ENCODE measurements at places on chromosomes 3 and 15.

DNA sequence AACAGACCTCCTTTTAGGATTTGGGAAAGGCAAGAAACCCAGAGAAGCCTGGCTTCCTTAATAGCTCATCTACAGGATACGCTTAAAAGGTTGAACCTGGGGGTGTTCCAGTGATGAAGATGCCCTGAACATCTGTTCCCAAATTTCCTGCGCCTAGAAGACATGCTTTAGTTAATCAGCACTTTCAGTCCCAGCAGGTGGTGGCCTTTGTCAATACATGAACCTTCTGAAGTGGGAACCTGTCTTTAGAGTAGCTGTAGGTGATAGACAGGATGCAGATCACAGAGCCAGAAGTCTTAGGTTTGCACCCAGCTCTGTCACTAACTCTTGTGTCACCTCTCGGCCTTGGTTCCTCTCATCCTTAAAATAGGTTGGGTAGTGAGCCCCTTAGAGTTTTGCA lies 149.7 kb upstream of the SYNPR start:
- no peak for DNase-seq

GRCh38 chr3:157938154-157938779 lies 168.0 kb downstream of the SHOX2 start:
- DNase-seq: no peak

- DNase-seq: no peak
Measured at GRCh38 chr15:51533672-51534398, 88.7 kb downstream of the DMXL2 start.

DNA sequence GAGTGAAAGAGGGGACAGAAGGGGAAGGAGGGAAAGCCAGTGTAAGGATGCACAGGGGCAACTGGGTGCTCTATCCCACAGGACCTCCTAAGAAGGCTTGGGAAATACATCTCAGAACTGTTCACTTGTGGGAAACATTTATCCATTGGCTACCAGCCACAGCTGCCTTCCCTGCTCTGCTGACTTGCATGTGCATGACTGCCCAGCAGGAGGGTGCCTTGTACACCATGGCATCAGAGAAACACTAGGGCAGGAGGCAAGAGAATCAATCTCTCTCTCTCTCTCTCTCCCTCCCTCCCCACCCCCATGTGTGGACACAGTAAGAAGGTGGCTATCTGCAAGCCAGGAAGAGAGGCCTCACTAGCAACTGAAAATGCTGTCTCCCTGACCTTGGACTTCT lies 62.9 kb upstream of the ZBTB38 start:
- no peak for DNase-seq

GRCh38 chr3:195895861-195896360 lies 12.4 kb downstream of the TNK2 start:
- DNase-seq: peak; percentile 43

DNA sequence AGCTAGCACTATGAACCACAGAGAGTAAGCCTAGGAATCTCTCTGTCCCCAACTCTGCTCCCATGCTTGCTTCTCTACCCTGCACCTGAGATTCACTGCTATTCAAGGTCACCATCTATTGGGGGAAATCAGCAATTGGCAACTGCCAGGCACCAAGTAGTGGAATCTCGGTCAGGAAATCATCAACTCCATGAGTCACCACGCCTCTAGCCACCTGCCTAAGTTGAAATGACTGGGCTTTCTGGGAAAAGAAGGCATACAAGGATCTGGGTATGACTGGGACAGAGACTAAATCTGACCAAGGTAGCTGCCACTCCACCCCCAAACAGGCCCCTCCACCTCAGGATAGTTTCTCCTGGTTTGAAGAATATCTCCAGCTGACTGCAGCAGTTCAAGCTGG lies 464.1 kb upstream of the CBLB start:
- DNase-seq: no peak

GRCh38 chr3:57791245-57791644 lies 35.1 kb downstream of the SLMAP start:
- no peak for DNase-seq

DNA sequence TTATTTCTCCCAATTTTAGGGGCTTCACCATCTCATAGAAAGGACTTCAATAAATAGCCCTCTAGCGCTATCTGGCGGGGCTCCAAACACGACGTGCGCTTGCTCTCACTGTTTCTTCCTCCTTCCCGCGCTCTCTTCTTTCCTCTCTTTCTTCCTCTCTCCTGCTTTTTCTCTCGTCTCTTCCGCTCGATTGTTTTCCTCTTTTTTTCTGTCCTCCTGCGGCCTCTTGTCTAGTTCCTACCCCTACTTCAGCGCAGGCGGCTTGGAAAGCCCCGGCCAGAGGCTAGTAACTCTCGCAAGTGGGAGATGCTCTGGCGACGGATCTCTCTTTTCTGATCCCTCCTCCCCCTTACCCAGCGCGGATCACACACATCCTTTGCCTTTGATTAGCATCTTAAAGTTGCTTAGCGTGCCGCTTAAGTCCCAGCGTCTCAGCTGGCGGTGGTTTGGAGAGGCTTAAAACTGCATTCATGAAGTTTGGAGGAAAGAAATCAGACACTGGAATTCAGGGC lies 6.2 kb upstream of the MEIS2 start:
- DNase-seq: no peak

- DNase-seq: no peak
Measured at GRCh38 chr15:63287109-63287508, 9.7 kb downstream of the APH1B start.

- DNase-seq: no peak
Measured at GRCh38 chr3:103203441-103203840, 768.6 kb downstream of the ZPLD1 start.

DNA sequence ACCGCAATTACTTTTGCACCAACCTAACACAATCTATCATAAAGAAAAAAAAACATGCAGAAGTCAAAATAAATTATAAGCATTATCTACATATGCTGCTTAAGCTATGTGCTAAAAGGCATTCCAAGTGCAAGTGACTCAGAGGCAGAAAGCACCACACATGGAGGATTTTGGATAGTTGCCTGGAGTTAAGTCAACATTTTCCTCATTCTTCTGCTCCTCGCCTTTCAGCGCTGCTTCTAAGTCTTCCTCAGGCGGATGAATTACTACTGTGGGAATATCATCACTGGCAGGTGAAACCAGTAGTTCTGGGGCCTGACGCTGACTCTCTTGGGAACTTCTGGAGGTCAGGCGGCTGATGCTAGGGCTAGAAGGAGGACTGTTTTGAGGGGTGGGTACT lies 53.1 kb downstream of the SLC4A7 start:
- DNase-seq: no peak

DNA sequence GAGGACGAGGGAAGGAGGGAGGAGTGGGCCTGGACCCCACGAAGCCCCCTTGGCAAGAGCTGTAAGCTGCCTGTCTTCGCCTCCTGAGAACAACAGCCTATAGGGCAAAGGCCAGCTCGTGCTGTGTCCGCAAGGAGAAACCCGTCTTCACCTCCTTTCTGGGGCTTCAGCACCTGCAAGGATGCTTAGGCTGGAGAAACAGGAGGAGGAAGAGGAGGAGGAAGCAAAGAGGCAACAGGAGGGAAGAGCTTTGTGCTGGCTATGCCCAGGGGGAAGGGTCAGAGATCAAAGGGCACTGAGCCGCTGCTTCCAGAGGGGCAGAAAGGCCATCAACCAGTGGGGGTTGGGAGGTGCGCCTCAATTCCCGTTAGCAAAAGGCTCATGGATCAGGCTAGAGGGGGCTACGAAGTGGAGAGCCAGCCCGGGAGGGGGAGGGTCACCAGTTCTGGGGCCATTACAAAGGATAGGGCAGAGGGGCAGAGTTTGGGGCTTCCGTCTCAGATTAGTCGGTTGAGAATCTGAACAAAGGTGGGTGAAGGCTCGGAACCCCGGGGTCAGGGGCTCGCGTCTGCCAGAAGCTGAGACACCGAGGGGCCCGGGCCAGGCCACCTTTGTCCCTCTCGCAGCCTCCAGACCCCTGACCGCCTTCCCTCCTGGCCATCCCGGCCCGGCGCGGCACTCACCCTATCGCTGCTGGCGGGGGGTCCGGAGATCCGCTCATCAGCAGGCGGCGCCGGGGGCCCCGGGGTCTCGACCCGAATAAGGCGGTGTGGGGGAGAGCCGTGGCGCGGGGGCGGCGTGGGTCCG lies 792 bp downstream of the SHF start:
- no peak for DNase-seq

- no peak for DNase-seq
Measured at GRCh38 chr15:72220687-72221086, 10.3 kb downstream of the PKM start.

DNA sequence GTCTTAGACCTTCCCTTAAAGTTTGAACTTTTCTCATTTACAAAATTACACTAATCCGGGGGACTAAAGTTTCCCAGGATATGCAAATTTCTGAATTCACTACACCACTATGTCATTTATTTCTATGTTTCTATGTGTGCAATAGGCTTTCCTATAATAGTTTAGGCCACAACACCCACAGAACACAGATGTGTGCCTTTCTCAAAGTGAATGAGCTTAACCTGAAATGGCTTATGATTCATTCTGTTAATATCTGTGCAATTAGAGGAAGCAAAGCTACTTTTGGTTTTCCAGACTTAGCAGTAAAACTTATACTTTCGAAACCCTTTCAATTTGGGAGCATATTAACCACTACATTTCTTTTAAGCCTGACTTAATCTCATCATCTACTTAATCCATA lies 748.1 kb downstream of the GBE1 start:
- DNase-seq: no peak

DNA sequence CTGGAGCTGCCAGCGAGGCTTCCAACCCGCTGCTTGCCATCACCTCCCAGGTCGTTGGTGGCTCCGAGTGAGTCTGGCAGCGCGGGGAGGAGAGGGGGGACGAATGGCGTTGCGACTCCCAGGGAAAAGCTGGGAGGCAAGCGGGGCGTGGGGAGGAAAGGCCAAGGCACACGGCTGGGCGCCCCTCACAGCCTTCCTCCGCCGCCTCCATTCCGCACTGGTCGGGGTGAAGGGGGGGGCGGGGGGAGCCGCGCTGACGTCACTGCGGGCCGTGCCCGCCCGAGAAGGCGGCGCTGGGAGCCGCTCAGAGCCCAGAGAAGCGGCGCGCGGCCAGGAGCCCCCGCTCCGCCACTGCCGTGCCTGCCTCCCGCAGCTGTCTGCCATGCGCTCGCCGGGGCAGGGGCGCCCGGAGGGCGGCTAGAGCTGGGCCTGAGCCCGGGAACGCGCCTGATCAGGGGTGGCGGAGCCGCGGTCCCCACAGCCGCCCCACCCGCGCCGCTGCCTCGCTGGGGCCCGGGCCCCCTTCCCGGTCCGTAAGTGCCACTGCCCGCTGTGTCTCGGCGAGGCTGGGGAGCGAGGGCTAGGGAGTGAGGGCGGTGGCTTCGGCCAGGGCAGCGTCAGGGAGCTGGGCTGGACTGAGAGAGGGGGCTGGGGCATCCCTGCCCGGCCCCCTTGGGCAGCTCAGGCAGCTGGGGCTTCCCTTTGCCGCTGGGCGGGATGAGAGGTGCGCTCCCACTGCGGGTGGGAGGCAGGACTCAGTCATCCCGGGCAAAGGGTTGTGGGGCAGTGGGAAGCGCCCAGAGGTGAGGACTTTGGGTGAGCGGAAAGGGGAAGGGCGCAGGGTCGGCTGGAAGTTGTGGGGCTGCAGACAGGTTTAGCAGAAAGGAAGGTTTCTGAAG lies 27.8 kb upstream of the POLG start:
- peak; percentile 31 for DNase-seq

DNA sequence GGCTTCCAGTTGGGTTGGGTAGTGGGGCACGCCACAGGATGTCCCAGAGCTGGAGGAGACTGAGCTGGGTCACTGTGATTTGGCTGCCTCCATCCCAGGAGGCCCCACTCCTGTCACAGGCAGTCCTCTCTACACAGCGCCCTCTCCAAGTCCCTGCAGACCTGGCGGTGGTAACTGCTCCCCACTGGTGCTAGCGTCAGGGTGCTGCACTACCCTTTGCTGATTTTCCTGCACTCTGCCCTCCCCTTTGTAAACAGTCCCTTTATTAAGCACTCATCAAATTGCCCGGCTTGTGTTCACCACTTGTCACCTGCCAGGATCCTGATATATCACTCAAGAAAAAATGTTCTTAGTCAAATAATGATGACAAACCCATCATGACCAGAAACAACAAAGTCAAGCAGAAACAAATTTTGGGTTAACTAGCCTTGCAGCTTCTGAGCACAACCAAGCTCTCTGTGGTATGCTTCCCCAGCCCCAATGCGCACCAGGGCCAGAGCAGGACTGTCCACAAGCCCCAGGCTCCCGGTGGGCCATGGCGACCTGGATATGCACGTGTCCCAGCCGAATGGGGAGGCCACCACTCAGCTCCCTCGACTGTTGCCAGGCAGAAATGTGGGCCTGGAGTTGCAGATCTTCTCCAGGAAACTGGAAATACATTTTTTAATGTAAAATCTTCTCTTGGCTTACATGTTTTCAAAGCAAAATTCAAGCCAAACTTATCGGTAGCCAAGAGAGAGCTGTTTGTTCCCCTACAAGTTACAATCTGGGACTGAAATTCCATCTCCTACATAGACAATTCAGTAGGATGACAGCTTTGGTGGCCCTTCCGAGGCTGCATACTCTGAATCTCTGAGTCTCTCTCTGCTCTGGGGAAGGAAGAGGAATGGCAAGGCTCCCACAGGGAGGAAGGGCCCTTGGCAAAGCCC lies 24.5 kb downstream of the MEGF11 start:
- DNase-seq: no peak

- DNase-seq: no peak
Measured at GRCh38 chr3:187031934-187032333, 101.6 kb downstream of the ST6GAL1 start.

GRCh38 chr3:195849322-195850074 lies 37.8 kb upstream of the MUC4 start:
- no peak for DNase-seq

GRCh38 chr3:114904633-114905032 lies 242.5 kb downstream of the ZBTB20 start:
- DNase-seq: no peak

- DNase-seq: no peak
Measured at GRCh38 chr3:177463863-177464262, 266.6 kb upstream of the TBL1XR1 start.

GRCh38 chr15:95440712-95441111 lies 889.8 kb upstream of the NR2F2 start:
- no peak for DNase-seq

DNA sequence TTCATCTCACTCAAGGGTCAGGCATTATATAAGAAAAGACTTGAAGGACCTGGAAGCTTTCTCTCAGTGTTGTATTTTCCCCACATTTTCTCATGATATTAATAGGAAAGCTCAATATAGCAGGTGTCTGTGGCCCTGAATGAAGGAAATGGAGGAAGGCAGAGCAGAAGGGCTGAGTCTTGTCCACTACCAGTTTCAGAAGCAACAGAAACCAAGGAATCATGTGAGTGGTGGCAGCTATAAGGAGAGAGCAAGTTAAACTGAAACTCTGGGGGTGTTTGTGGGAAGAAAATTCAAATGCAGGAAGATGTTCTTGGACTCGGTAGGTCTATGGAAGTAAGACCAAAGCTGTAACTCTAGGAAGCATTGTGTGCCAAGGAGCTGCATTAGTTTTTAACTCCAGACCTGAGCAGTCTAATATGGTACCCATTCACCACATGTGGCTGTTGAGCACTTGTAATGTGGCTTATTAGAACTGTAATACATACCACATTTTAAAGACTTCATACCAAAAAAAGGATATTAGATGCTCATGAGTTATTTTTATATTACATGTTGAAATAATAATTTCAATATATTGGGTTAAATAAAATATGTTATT lies 278.8 kb upstream of the GADL1 start:
- DNase-seq: no peak

Measured in DMS79 treated with DMSO at 0.1 percent for 48 hours (cell line).